Mammary epithelial cell (primary cell): ENCODE measurements at places on chromosomes 3 and 15.

DNA sequence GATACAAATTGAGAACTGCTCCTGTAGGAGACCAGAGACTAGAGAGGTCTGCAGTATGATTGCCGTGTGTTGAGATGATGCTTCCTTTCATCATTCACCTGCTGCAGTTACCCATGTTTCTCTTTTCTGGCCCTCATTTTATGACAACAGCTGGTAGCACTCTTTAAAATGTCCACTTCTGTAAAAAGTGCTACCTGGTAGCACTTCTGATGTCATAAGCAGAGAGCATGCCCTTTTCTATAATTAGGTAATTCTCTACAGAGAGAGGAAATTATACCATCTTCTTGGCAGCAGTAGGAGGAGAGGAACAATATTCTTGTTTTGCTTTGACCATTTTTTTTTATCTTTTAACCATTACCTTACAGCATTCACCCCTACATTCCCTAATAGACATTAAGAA is 123.8 kb downstream of the PPM1L start:
- DNase-seq: no peak

DNA sequence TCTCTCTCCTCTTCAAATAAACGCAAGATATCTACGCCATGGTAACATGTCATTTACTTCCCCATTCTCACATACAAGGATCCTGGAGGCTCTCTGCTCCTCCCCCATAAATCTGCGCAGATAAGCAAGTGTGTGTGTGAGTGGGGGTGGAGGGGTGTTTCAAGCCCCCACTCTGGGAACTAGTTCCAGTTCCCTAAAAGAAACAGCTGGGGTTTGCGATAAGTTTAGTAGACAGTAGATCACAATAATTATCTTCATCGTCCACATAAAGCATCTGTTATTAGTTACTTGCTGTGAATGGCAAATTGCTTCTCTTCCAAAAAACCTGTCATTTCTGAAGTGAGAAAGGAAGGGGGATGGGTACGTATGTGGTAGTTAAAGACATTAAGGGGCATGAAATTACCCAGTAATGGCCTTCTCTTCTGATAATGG is 79.8 kb downstream of the RBPMS2 start:
- no peak for DNase-seq

GRCh38 chr3:126473292-126474168 is 2.2 kb downstream of the ZXDC start:
- no peak for DNase-seq

DNA sequence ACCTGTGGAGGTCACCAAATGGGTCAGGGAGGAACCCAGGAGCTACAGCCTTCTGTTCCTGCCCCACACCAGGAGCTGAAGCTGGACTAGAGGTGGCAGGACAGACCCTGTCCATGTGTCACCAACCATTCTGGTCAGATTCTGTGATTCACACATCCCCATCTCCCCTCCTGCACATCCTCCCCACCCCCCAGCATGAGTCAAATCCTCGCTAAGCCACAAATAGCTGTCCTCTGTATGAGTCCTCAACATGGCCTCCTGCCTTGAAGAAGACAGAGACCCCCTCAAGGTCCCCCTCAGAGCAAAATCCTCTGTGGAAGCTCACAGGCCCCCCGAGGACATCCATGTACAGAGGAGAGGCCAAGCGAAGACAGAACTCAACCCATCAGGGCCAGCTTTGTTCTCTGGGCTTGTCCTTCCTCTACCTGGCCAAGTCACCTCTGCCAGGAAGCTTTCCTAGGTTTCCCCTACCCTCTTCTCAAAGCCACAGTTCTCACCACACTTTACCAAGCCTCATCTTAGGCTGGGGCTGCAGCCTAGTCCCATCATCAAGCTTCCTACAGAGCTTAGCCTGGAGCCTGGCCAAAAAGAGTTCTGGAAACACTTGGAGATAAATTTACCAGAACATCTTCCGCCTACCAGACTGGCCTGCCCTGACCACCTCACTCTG is 17.1 kb downstream of the CACNA2D2 start:
- DNase-seq: no peak

DNA sequence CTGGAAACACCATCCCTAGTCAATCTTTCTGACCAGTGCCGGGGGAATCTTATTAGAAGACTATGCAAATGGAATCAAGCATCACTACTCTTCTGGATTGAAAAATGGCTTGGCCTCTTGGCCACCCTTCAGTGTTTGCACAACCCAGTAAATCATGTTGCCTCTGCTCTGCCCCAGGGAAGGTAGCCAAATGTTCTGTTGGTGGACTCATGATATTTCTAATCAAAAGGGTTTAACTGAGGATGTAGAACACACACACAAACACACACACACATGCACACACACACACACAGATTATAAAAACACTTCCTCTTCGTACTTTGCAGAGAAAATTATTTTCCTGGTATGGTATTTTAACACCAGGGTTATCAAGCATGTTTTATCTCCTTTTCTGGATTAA is 7.9 kb downstream of the RBP2 start:
- no peak for DNase-seq

GRCh38 chr15:78422571-78423340 is 15.3 kb upstream of the IREB2 start:
- DNase-seq: peak; percentile 29

DNA sequence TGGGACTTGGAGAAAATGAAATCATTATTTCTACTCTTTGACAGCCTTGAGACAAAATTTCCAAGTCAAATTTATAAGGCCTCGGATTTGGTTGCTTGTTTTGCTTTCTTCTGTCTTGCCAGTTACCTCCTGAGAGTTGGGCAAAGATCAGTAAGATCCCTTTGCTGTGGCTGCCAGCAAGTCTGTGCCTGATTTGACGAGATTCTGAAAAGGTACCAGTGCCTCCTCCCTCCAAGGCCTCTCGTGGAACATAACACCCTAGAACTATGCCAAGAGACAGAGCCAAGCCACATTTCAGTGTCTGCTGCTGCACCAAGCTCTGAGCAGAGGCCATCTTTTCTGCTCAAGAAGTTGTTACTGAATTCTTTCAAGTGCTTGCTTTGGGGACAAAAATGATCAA is 61.0 kb downstream of the GTPBP8 start:
- DNase-seq: no peak

GRCh38 chr3:194370753-194371152 is 1.2 kb upstream of the LRRC15 start:
- no peak for DNase-seq

DNA sequence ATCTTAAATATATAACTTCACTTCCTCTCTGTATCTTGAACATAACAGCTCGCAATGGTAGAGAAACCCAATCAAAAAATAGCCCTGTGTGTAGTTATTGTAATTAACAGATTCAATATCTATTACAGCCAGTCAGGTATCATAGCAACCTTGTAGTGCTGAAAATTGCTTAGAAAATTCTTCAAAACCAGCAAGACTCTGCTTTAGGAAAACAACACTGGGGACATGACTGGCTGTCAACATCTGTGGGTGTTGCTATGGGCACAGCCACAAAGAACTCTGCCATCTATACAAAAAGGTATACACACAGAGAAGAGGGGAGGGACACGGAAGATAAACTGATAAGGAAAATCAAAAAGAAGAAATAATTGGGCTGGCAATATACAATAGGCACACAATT is 101.2 kb downstream of the WDR72 start:
- no peak for DNase-seq

- DNase-seq: no peak
Measured at GRCh38 chr3:15512166-15512565, 9.3 kb downstream of the COLQ start.

GRCh38 chr3:111605018-111605417 is 9.9 kb upstream of the ZBED2 start:
- peak; percentile 56 for DNase-seq

- DNase-seq: no peak
Measured at GRCh38 chr3:59440285-59441028, 390.6 kb upstream of the CFAP20DC start.

DNA sequence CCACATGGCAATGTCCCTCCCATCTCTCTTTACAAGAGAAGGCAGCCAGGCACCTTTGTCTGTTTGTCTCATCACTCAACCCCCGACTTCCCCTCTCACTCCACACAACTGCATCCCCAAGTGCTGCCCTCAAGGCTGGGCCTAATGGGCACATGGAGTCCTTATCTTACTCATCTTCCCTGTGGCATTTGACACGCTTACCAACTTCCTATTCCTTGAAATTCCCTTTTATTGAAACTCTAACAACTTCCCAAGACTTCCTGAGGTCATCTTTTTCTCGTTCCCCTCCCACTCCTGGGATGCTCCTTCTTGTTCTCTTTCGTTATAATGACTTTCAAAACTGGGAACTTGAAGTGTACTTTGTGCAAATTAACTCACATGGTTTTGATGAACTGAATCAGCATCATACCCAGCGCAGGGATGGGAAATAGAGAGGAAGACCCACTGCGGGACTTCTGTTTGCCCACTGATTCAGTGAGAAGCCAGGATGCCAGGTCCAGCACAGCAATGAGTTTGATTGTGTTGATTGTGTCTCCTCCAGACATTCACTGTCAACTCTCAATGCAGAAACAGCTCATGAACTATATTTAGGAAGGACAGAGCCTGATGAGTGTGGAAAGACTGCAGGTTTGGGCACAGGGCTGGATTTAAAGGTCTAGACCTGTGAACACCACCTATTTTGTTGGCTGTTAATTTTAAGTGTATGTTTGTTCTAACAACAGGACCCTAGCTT is 104.7 kb upstream of the TNIK start:
- no peak for DNase-seq

GRCh38 chr15:56939257-56939656 is 20.8 kb downstream of the TCF12 start:
- no peak for DNase-seq

- no peak for DNase-seq
Measured at GRCh38 chr15:38154837-38155236, 97.8 kb upstream of the SPRED1 start.

DNA sequence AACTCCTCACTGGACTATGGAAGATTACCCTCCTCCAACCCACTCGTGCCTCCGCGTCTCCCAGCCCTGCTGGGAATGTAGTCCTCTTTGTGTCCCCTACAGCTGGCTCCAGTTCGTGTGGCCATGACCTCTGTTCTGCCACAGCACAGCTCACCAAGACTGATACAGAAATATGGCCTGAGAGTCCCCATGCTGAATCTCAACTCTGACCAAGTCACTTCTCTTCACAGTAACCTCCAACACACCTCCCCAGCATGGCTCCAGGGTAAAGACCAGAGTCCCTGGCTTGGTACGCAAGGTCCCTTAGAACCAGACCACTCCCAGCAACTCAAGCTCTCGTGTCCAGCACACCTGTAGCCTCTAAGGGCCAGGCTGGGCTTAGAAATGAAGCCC is 2.3 kb upstream of the COL7A1 start:
- DNase-seq: no peak

DNA sequence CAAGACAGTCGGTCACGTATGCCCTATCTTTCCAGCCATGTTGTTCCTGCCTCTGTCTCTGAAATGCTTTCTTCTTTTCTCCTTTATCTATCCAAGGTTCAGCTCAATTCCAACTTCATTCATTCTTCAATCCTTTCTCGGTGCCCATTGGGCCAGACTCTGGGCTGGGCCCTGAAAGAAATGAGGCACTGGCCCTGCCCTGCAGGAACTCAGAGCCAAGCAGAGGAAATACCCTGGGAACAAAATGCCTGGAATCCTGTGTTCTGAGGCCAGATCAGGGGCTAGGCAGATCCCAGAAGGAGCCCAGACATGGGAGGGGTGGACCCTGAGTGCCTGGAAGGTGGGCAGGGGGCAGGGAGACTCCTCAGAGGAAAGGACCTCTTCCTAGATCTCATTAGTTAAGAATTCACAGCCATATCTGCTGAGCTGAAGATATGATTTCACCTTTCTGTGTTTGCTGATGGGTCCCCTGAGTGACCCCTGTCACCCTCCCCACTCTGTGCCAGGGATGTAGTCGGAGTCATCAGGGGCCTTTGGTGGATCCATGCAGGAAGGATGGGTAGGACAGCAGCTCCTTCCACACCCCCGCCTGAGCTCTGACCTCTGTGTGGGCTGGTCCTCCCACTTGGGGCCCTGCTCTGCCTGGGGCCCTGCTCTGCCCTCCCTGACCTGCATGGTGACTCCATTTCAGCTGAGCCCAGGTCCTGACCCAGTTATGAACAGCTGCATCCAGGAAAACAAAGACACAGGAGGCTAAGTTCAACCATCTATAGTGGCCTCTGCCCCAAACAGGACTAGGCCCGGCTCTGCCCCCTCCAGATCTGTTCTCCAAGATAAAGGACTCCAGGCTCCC is 5.3 kb upstream of the DAPK2 start:
- no peak for DNase-seq

GRCh38 chr3:50487181-50487580 is 16.3 kb downstream of the CACNA2D2 start:
- DNase-seq: peak; percentile 11

DNA sequence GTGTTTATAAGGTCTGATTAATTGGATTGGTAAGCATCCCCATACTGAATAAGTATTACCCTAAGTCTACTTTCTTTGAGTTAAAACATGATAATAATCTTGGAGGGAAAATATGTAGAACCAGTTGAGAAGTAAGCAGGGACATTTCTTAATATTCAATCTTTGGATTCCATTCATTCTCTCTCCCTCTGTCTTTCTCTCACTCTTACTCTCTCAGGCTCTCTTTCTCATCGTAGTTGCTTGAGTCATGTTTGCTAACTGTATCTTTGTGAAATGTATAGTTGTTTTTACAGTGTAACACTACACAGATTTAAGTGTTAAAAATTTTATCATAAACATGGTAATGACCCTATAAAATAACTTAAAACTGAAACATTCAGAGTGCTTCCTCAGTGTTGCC is 163.8 kb downstream of the RSRC1 start:
- no peak for DNase-seq

DNA sequence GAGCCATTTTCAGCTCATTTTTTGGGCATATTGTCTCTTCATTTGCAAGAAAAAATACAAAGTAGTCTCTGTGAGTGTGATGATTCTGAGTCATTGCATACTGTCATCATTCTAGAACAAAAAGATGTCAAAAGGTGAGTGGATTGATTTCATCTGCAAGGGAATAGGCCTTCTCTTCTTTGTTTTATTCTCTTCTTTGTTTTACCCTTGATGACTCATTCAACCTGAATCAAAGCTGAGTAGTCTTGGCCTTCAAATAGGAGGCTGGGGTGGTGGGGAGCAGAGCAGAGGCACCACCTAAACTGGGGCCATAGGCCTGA is 25.4 kb downstream of the CYP19A1 start:
- peak; percentile 70 for DNase-seq
